ENCODE measurements at places on chromosomes 11 and 22.

DNA sequence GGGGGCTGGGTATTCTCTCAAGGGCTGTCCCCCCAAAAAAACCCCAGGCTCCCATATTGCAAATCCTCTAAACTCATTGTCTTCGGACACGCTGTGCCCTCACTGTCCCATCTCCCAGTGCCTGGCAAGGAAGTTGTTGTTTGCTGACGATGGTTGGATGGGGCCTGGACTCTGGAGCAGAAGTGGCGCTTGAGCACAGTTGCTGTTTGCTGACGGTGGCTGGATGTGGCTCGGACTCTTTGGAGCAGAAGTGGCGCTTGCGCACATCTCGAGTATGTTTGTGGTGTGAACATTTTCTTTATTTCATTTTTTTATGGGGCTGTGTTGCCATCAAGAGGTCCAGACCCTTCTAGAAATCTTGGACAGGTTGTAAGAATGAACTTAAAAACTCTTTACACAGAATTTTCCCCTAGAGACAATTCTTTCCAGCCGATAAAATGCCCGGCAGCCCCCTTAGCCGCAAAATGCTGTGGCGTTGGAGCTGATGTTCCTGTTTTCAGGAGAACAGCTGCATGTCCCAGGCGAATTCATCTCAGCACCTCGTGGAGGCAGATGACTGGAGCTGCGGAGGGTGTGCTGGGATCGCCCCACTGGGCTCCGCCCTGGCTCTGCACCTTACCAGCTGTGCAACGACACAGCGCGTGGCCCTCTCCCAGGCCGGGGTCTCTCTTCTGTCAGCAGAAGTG lies 1167.4 kb downstream of the BRD1 start:
- no peak for DNase-seq

DNA sequence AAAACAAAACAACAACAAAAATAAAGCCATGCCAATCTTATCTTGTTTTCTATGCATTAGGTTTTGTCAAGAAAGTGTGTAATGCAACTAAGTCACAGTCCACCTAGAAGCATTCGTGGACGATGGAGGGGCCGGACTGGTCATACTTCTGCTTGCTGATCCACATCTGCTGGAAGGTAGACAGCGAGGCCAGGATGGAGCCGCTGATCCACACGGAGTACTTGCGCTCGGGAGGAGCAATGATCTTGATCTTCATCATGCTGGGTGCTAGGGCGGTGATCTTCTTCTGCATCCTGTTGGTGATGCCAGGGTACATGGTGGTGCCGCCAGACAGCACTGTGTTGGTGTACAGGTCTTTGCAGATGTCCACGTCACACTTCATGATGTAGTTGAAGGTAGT lies 18.3 kb upstream of the EP300 start:
- no peak for DNase-seq

DNA sequence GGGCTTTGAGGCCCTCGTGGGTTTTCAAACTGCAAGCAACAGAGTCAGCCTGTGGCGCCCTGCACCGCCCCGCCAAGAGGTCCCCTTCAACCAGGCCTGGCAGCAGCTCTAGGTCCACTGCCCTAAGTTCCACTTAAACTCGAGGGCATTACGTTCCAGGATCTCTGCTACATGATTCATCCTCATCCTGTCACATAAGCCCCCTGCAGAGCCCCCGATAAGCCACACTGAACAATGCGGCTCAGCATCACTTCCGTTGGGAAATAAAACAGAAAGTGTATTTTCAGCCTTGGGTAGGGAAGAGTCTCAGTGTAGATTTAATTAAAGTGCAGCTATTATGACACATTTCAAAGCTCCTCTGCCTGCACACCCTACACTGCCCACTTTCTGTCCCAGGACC lies 24.6 kb downstream of the SULT4A1 start:
- no peak for DNase-seq

GRCh38 chr22:19492504-19493174 lies 12.9 kb downstream of the CDC45 start:
- DNase-seq, result no peak

DNA sequence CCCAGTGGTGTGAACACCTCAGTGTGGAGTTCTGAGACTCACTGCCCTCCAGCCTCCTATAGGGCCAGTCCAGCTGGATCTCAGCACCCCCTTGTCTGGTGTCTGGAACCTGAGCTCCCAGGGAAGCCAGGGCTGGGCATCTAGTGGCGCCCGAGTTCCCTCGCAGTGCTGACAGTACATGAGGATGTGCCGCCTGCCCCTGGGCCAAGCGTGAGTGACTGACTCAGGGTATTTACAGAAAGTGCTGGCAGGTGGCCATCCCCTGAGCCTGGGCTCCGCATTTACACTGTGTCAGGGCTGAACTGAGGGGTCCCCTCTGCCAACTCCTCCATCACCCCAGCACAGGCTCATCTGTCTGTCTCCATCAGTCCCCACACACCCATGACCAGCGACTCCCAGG lies 185.3 kb downstream of the BRD1 start:
- no peak for DNase-seq

- DNase-seq, result no peak
Observed at GRCh38 chr22:38657045-38657909, 839 bp downstream of the CBY1 start.

All from activated naive CD4-positive, alpha-beta T cell (primary cell).